Smooth muscle cell of trachea (primary cell): ENCODE measurements at places on chromosomes 11 and 22. TPM values are rescaled to one million over a fixed set of nuclear protein-coding genes. Genes with fewer than 3 reads are reported as not detected.

OR52R1 gene
- not detected in 2 replicates for total RNA-seq

CECR2 gene
- total RNA-seq, result not detected in 2 replicates

BTG4 gene
- total RNA-seq, result not detected in 2 replicates

SCN4B gene
- total RNA-seq, result 0.44 and 0.83 TPM in 2 replicates

P2RX6 gene
- total RNA-seq, result 3.6 and 9.3 TPM in 2 replicates

EP300 gene
- total RNA-seq, result 33.1 and 59.1 TPM in 2 replicates

BRMS1 gene
- 36.9 and 65.2 TPM in 2 replicates for total RNA-seq

SAA4 gene
- not detected in 2 replicates for total RNA-seq

OVOL1 gene
- not detected in 2 replicates for total RNA-seq

WBP2NL gene
- total RNA-seq, result 0.73 and 1.7 TPM in 2 replicates
